ENCODE measurements at places on chromosomes 1 and 21.

DNA sequence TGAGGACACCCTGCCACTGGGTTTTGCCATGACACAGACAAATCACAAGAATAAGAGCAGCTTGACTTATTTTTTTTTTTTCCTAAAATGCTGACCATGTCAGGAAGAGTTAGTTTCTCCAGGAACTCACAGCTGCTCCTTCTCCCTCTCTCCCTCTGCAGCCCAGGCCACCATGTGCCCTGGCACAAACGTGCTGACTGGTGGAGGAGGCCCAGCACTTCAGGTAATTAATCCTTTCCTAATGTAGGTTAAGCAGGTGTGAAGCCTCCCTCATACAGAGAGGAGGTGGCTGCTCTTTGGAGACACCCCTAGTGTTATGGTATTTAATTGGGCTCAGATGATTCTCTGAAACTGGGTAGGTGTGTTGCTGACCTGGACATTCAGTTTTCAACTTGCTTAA is 129.8 kb upstream of the USH2A start:
- no peak for DNase-seq

DNA sequence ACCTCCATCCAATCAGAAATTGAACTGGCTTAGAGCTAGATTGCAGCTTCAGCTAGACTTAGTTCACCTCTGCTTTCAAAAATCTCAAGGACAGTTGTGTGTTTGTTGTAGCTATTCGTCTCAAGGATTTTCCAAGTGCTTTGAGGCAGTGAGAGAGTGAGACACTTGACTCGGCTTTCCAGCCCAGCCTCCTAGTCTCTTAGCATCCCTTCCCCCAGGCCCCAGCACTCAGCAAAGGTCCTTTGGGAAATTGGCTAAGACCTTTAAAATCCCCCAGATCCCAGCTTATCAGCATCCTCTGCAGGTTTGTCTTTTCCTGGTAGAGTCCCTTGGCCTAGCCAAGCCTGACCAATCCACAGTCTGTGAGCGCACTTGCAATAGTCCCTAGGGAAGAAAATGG is 47.9 kb upstream of the PROX1 start:
- no peak for DNase-seq

DNA sequence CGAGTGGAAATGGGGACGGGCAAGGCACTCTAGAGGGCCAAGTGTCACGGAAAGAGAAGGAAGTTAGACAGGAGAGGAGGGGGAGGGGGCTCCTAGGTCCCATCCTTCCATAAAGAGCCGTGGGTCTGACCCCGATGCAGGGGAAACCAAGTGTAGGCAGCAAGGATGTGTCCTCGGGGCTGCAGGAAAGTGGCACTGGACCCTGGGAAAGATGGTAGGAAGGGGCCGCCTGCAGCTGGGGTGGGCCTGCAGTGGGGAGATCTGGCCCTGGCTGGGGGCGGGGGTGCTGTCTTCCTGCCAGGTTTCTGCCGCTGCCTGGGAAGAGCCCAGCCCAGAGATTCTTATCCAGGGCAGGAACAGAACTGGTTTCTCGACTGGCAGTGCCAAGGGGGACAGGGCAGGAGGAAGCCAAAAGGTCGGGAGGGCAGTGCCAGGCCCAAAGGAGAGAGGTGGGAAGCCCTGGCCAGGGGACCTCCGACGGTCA is 12.9 kb downstream of the CRABP2 start:
- DNase-seq: no peak

DNA sequence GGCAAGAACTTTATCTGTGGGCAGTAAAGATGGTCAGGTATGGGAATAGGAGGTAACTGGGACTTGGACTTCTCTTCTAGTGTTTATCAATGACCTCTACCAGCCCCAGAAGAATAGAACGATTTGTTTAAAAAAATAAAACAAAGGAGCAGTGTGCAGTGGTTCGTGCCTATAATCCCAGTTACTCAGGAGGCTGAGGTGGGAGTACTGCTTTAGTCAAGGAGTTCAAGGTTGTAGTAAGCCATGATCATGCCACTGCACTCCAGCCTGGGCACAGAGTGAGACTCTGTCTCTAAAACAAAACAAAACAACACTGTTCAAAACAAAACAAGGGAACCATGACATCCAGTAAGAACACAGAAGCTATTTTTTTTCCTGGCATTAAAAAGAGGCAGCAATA is 4.3 kb downstream of the RNF19B start:
- DNase-seq: no peak

DNA sequence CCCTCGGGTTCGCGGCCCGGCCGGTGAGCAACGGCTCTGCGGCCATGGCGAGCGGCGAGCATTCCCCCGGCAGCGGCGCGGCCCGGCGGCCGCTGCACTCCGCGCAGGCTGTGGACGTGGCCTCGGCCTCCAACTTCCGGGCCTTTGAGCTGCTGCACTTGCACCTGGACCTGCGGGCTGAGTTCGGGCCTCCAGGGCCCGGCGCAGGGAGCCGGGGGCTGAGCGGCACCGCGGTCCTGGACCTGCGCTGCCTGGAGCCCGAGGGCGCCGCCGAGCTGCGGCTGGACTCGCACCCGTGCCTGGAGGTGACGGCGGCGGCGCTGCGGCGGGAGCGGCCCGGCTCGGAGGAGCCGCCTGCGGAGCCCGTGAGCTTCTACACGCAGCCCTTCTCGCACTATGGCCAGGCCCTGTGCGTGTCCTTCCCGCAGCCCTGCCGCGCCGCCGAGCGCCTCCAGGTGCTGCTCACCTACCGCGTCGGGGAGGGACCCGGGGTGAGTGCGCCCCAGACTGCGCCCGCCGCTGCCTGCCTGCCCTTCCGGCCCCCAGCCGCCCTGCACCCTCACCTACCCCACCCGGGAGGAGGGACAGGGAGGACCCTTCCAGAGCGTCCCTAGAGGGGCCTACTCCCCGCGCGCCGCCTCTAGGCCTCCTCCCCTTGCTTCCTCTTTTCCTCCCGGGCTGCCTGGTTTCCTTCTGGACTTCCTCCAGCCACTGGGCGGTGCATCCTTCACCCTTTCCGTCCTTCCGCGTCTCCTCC is at the start of gene RNPEP:
RNPEP (plus strand) TSS at position 26 of the 757 bp plus-strand sequence; CDS start at position 45, 19 bp downstream.
- DNase-seq: peak; percentile 17

DNA sequence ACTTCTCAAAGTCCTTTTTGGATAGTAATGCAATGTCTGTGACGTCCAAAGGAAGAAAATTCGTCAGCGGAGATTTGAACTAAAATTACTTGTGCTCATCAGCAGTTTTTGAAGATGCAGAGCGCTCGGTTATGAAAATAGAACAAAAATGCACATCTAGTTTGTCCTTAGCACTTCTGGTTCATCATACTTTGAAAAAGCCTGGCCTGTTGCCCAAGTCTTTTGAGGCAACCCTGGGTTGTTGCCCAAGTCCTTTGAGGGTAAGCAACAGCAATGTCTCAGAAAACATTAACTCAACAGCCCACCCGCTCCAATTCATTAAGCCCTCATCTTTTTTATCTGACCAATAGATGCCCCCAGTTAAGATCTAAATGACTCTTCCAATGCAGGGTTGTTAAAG is 91.9 kb downstream of the HUNK start:
- no peak for DNase-seq

DNA sequence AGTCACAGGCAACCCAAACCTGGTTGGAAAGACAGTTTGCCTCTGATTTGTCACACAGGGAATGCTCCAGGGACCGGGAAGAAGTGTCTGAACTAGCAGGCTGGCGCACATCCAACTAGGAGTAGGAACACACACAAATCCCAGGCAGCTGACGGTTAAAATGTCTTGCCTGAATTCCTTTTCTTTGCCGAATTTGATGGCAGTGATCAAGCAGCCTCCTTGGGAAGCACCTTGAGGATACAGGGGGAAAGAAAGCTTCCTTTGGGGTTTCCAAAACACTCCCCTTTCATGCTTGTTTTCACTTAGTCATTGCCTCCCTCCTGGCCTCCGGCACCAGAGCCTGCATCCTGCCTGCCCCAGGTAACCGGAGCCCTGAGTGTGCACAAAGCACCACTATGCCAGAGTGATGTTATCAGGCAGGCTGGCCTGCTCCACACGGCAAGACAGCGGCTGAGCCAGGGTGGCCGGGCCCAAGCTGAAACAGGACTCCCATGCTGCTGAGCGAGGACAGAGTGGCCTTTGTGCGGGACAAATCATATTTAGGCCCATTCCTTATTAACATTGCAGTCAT is 193.8 kb downstream of the LMX1A start:
- DNase-seq: no peak

DNA sequence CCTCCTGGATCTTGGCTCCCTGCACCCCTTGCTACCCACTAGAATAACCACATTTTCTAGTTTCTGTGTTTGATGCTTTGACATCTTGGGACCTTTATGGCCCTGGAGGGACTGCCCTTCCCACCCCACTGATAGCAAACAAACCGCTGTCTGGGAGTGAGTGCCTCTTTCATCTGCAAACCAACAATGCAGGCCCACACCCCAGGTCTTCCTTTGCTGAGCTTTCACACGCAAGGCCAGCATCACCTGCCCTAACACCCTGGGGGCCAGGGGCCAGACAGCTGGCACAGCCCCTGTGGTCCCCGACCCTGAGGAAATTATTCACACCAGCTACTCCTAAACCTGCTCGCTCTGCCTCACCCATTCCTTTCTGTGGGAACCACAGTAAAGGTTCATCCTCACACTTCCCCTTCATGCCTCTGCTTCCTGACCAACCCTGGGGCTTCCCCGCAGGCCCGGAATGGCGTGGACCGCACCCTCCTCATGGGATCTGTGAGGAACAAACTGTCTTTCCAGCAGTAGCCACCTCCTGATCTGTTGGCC is 15.4 kb downstream of the SLC2A7 start:
- no peak for DNase-seq

DNA sequence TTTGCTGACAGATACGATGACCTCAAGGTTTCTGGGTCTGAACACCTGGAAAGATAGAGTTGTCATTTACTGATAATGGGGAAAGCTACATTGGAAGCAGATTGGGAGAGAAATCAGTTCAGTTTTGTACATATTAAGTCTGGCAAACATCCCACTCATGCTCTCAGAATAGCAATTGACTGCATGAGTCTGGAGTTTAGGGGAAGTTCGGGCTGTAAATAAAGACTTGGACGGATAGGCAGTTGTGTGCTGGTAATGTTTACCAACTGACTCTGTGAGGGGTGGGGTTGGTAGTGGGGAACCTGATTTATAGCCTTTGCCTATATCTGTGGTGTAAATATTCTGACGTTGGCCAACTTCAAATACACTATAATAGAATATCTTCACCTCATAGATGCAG is 4.0 kb downstream of the H6PD start:
- no peak for DNase-seq

DNA sequence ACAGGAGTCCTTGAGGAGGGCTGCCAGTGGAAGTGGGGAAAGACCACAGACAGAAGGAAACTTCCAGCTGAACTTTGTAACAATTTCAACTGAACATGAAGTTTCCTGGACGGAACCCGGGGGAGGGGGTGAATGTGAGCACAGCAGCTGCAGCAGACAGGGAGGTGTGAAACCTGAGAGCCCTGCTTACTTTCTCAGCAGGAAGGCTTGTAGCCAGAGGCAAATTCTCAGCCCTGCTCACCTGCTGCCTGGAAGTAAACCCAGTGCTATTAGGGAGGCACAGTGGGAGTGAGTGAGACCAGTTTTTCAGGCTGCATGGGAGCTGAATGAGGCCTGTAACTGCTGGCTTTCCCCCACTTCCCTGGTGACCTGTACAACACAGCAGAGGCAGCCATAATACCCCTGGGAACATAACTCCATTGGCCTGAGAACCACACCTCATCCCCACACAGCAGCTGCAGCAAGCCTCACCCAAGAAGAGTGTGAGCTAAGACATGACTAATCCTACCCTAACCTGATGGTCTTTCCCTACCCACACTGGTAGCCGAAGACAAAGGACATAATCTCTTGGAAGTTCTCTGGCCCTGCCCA is 9.6 kb upstream of the SPRR2F start:
- DNase-seq: no peak

DNA sequence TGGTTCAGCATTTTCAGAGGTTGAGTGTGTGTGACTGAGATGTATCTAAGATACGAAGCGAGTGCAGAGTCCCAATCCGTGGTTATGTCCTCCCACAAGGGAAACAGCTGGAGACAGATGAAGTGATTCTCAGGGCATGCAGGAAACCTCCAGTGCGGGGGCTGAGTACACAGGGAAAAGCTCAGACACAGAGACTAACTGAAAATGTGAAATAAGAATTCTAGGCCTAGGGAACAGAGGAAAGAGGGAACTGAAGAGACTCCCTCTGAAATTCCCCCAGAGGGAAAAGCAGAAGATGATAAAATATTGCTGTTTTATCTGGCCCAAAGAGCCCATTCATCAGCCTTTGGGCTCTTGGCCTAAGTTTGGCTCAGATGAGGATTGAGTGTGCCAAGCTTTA is 116.8 kb downstream of the LRRC53 start:
- DNase-seq: no peak

- DNase-seq: no peak
Observed at GRCh38 chr1:33072707-33073106, 8.2 kb upstream of the AZIN2 start.

DNA sequence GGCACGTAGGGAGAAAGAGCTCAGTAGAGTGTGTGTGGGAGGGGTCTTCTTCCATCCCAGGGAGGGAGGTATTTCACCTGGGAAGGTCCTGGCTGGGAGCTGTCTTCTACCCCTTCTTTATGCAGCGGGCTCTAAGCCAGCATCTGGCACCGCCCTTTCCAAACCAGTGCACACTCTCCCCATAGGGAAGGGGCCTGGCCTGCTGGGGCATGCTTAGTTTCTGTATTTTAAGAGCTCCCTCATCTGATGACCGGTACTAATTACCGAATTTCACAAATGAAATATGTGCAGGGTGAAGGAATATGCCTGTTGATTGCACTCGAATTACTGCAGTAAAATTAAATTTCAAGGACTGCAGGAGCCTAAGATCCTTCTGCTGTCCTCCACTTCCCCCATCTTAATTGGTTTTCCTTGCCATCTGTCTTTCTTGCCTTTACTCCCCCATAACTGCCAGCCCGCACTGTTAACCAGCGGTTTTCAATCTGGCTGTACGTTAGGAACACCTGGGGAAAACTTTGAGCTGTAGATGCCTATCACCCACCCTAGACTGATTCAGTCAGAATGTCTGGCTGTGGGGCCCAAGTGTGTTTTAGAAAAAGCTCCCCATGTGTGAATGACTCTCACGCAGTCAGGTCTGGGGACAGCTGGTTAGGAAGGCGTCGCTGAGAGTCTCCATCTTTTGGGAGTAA is 20.1 kb downstream of the GALNT2 start:
- no peak for DNase-seq

- no peak for DNase-seq
Observed at GRCh38 chr1:181140891-181141290, 52.4 kb downstream of the IER5 start.

GRCh38 chr1:86296305-86297205 is 99.6 kb downstream of the ODF2L start:
- DNase-seq: no peak

GRCh38 chr1:204149635-204150565 is 1.9 kb downstream of the ETNK2 start:
- no peak for DNase-seq

All from activated CD4-positive, CD25-positive, alpha-beta regulatory T cell (primary cell).